ENCODE measurements at places on chromosomes 2 and 18. TPM values are rescaled to one million over a fixed set of nuclear protein-coding genes. Genes with fewer than 3 reads are reported as not detected.

The CSRNP3 gene
- 5.9 TPM for total RNA-seq

The DSC2 gene
- total RNA-seq = 9.3 TPM

The CRYGD gene
- total RNA-seq = not detected

The PEX13 gene
- 19.8 TPM for total RNA-seq

The DLX2 gene
- not detected for total RNA-seq

The RGPD4 gene
- total RNA-seq = not detected
